ENCODE measurements at places on chromosomes 1 and 21.

- no peak for DNase-seq
These were observed 277.0 kb upstream of the BRINP3 start for GRCh38 chr1:190754666-190755065.

- DNase-seq = no peak
These were observed 103.1 kb downstream of the SLC25A24 start for GRCh38 chr1:108097018-108097417.

DNA sequence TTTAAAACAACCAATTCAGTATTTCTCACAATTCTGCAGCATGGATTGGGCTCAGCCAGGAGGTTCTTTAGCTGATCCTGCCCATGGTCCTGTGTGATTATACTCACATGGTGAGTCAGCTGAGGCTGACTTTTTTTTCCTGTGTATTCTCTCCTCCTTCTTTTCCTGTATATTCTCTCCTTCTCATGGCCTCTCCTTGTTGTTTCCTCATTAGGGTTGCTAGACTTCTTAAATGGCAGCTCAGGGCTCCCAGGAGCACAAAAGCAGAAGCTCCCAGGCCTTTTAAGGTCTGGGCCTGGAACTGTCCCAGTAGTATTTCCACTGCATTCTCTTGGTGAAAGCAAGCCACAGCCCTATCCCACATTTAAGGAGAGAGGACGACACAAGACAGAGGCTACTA is 26.8 kb downstream of the VANGL1 start:
- no peak for DNase-seq

DNA sequence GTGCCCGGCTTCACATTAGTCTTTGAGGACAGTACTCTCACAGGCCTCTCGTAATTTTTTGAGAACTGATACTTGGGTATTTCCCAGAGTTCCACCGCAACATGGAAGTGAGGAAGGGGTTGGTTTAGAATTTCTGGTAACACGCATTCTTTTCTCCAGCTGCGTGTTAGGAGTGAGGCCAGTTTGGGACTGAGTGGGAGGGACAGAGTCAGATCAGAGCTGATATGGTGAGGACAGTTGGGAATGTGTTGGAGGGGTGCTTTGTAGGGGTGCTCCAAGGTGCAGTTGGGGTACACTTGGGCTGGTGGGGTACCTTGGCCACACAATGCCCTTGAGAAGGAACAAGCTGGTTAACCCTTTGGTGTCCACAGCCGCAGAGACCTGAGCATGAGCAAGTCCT is 6.7 kb downstream of the FBXO6 start:
- no peak for DNase-seq

GRCh38 chr21:28669321-28669720 is 323.4 kb downstream of the LTN1 start:
- no peak for DNase-seq

DNA sequence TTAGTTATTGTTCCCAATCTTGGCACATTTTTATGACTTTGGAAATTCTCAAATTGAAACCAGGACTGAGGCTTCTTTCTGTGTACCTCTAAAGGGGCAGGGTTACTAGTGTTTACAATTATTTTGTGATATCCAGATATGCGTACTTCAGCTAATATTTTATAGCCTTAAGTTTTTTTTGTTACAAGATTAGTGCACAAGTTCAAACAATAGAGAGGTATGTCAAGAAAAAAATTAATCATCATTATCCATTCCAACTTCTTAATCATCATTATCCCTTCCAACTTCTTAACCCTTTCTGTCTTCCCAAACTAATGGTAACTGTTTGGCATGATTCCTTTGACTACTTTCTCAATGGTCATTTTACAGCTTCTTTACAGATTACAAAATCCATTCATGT is 272.9 kb upstream of the C1orf105 start:
- no peak for DNase-seq

DNA sequence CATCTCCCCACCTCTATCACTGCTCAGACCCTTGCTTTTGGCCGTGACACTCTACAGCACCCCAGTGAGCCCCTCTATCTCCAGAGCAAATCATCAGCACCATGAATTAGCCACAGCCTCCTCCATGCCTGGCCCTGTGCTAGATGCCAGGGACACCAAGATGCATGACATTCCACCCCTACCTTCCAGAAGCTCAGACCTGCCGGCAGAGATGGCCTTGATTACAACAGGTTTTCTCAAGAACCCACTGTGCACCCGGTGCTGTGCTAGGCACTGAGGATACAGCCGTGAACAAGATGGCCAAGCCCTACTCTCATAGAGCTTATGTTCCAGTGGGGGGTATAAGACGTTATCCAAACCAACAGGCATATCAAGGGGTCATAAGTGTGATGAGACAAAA is 30.6 kb downstream of the CDK18 start:
- DNase-seq = no peak

GRCh38 chr1:31372051-31372450 is 825 bp downstream of the FABP3 start:
- DNase-seq = no peak

GRCh38 chr1:111516005-111516535 is 12.6 kb upstream of the ADORA3 start:
- no peak for DNase-seq

- no peak for DNase-seq
These were observed 14.5 kb downstream of the TBX15 start for GRCh38 chr1:118973531-118974137.

GRCh38 chr21:32612999-32613337 is 791 bp upstream of the CFAP298 start:
- DNase-seq = no peak

DNA sequence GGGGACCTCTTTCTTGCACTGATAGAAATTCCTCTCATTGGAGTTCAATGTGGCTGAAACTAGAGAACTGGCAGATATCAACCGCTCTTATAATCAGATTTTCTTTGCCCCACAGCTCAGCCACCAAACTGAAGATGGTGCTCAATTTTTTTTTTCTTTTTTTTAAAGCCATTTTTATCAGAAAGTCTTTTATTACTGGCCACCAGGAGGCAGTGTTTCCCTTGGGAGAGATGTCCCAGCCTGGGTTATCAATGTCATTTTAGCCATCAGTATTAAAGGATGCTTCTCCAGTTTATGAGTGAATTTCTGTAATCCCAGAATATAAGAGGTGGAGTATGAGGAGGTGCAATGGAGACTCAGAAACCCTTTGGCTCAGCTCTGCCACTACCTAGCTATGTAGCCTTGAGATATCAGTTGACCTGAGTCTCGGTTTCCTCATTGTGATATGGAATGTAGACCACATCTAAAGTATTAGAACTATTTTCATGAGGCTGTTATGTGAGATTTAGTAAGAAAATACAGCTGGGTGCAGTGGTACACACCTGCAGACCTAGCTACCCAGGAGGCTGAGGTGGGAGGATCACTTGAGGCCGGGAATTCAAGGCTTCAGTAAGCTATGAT is 27.6 kb downstream of the CD244 start:
- peak; percentile 29 for DNase-seq

GRCh38 chr21:33362044-33362555 is 37.3 kb downstream of the IFNAR1 start:
- DNase-seq = peak; percentile 87

GRCh38 chr1:25031966-25032667 is 102.0 kb upstream of the RUNX3 start:
- peak; percentile 55 for DNase-seq

- no peak for DNase-seq
These were observed 54.3 kb downstream of the KCNC4 start for GRCh38 chr1:110264430-110264829.

- DNase-seq = no peak
These were observed 53.1 kb upstream of the ADAR start for GRCh38 chr1:154661110-154661509.

GRCh38 chr1:50271968-50272578 is 151.2 kb downstream of the DMRTA2 start:
- no peak for DNase-seq

Data from T-helper 1 cell (primary cell).